GM19239 (cell line): ENCODE measurements at places on chromosomes 2 and 18.

- DNase-seq = no peak
Measured at GRCh38 chr2:200003444-200003843, 48.1 kb downstream of the MAIP1 start.

DNA sequence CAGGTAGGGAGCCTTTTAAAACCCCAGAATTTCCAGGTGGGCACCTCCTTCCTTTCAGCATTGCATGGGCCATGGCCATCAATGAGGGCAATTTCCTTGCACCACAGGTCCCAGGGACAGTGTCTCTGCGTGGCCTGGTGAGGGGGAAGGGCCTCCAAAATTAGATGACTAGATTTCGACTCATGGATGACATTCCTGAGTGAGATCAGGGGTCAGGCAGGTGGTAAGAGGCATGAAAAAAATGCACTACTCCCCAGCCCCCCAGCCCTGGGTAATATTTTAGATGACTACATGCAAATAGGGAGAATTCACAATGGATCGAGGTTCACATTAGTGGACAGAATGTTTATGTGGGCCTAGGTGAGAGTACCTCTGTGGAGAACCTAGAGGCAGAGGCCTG, 19.0 kb upstream of the IGFBP5 start:
- DNase-seq = no peak

- DNase-seq = no peak
Measured at GRCh38 chr18:43664487-43665008, 387.3 kb upstream of the SYT4 start.

DNA sequence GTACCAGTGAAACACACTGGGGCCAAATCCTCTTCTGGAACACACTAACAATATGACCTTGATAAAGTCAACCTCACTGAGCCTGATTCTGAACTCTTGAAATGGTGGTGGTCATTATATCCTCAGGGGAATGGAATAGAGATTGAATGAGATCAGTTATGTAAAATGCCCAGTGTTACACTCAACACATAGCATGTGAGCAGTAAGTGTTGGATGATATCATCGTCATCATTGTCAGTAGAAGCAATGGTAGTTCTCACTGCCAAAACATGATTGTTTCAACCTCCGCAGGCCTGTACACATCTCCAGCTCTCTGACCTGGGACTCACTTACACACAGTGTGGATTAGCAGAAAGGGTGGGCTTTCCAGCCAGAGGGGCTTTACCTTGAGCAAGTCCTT, 5.5 kb upstream of the ST8SIA3 start:
- DNase-seq = no peak

GRCh38 chr2:157722580-157723234, 94.0 kb upstream of the ACVR1C start:
- DNase-seq = no peak

GRCh38 chr2:6864231-6864754, 1.4 kb downstream of the CMPK2 start:
- no peak for DNase-seq

- DNase-seq = peak; percentile 34
Measured at GRCh38 chr2:147463881-147464520, 380.8 kb upstream of the ACVR2A start.

- DNase-seq = no peak
Measured at GRCh38 chr2:225104321-225104720, 62.1 kb upstream of the DOCK10 start.

GRCh38 chr18:10405014-10405493, 49.4 kb upstream of the APCDD1 start:
- no peak for DNase-seq

- no peak for DNase-seq
Measured at GRCh38 chr2:53859206-53860181, at the start of gene GPR75. Gene GPR75 (minus strand): TSS chr2:53859967. CDS start chr2:53854756, 5,211 bp downstream.

- no peak for DNase-seq
Measured at GRCh38 chr2:53445383-53446070, 322.1 kb upstream of the CHAC2 start.

- DNase-seq = peak; percentile 3
Measured at GRCh38 chr18:24659827-24660720, 199.6 kb downstream of the HRH4 start.

- no peak for DNase-seq
Measured at GRCh38 chr18:57660961-57661360, 39.3 kb upstream of the NARS1 start.

- DNase-seq = no peak
Measured at GRCh38 chr2:26203906-26204305, 31.0 kb downstream of the GAREM2 start.

- DNase-seq = no peak
Measured at GRCh38 chr18:74400813-74401212, 56.3 kb downstream of the DIPK1C start.

GRCh38 chr2:209763106-209763505, 8.5 kb upstream of the UNC80 start:
- DNase-seq = no peak

GRCh38 chr2:171362396-171362795, 71.4 kb downstream of the METTL8 start:
- no peak for DNase-seq

- DNase-seq = no peak
Measured at GRCh38 chr2:71727562-71727961, 274.2 kb downstream of the DYSF start.
